ENCODE measurements at places on chromosomes 11 and 22. TPM values are rescaled to one million over a fixed set of nuclear protein-coding genes. Genes with fewer than 3 reads are reported as not detected.

Gene SCGB1C1
- not detected for total RNA-seq

Gene LRRN4CL
- total RNA-seq = 0.26 TPM

GRCh38 chr22:27878541-27878940 is 40.5 kb downstream of the PITPNB start:
- DNase-seq = no peak

GRCh38 chr11:63916837-63917691 is at the start of gene RCOR2:
Gene RCOR2, minus strand, starts transcription at chr11:63917164. Its CDS starts 708 bp downstream, at chr11:63916456.
- DNase-seq = peak; percentile 94

DNA sequence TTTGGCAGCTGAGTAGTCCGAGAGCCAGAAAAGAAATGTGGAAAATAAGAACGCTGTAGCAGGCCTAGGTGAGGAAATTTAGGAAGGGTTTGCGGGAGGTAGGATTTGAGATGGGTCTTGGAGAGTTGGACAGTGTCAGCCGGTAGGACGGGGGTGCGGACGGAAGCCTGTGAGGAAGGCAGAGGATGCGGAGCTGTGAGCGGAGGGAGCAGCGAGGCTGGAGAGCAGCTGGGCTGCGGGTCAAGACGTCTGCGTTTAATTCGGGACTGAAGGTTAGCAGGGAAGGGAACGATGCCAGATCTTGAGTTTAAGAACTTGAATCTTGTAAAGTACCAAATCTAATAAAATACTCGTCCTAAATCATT is 669 bp upstream of the TIGD3 start:
- no peak for DNase-seq

DNA sequence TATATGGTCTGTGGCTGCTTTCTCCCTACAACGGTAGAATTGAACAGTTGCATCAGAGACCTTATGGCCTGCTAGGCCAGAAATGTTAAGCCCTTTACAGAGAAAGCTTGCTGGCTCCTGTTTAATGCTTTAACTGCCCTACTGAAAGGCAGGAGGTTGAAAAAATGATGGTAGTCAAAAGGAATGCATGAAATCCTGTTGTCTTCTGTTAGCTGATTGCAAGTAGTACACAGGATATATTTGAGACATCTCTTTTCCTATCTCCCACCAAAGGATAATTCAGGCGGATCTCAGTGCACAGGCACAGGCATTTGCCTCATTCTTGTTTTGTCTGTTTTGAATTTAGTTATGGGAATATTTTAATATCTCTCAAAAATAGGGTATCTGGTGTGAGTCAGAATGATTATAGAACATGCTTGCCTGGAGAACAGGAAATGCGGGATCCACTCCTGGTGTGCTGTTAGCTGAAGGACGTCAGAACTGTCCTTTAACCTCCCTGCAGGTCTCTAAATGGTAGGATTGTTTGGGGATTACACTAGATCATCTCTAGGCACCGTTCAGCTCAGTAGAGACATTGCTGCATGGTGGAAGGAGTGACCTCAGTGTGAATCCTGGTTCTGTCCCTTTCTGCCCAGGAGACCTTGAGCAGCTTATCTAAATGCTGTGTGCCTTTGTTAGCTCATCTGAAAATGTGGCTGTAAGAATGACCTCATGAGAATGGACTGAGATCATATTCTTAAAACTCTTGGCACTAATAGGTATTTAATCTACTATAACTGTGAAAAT is 49.5 kb downstream of the PACS1 start:
- DNase-seq = peak; percentile 73

DNA sequence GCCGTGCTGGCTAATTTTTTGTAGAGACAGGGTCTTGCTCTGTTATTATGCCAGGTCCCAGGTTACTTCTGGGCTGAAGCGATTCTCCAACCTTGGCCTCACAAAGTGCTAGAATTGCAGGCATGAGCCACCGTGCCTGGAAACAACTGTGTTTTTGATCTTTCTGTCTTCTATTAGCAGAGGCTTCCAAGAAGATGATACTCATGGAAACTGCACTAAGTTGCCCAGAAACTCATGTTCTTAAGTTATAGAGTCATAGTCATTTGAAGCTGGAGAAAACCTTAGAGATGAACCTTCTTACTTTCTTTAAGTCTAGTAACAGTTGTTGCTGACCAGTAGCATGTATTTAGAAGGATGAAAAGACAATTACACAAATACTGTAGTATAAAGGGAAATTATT is 37.1 kb upstream of the HSPA8 start:
- DNase-seq = no peak

DNA sequence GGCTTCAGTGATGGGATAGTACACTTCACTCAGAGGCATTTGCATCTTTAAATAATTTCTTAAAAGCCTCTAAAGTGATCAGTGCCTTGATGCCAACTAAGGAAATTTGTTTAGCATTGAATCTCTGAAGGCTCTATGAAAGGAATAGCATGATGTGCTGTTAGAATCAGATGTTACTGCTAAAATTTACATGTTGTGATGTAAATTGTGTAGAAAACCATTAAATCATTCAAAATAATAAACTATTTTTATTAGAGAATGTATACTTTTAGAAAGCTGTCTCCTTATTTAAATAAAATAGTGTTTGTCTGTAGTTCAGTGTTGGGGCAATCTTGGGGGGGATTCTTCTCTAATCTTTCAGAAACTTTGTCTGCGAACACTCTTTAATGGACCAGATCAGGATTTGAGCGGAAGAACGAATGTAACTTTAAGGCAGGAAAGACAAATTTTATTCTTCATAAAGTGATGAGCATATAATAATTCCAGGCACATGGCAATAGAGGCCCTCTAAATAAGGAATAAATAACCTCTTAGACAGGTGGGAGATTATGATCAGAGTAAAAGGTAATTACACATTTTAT is 4.6 kb downstream of the MALAT1 start:
- no peak for DNase-seq
